ENCODE measurements at places on chromosomes 7 and 10.

DNA sequence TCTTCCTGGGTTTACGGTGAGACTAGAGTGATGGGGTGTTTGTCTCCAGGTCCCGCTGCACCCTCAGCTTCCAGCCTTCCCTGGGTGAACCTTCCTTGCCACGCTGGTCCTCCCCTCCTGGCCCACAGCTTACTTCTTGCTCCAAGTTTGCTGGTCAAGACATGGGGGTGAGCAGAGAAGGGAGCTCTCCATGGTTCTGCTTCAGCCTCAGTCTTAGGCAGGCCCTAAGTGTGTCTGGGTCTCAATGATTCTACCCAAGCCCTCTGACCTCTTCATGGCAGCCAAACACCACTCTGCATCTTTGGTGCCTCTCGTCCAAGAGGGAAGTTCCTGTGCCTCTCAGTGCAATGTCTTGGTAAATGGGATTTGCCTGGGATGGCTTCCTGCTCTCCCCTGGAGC is 356.5 kb upstream of the KLF6 start:
- no peak for DNase-seq

DNA sequence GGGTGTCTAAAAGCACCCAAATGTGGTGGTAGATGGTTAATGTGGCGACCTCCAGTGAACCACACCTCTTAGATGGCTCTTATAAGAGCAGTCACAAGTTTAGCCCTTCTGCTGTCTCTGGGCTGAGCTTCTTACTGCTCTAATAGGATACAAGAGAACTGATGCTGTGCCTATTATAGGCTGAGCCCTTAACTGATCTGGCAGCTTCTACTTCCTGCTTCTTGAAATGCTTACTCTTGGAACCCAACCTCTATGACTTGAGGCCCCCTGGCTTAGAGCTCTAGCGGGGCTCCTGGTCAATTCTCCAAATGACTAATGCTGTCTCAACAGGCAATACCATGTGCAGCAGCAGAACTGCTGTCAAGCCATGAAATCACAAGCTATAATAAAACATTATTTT is 35.0 kb upstream of the LSM8 start:
- DNase-seq: no peak

DNA sequence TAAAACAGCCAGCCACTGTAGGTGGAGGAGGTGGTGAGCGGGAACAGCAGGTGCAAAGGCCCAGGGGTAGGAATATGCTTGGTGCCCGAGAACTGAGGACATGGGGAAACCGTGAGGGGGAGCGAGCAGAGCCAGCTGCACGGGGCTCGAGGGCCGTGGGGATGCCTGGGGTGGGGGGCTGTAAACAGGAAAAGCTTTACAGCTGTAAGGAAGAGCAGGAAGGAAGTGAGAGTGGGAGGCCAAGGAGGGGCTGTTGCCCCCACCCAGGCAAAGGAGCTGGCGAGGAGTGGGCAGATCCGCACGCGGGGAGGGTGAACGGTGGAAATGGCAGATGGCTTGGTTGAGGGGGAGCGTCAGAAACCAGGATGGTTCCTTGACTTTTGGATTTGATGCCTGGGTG is 34.4 kb downstream of the ZMIZ1 start:
- no peak for DNase-seq

GRCh38 chr7:64882341-64883112 is 20.5 kb upstream of the ZNF273 start:
- peak; percentile 80 for DNase-seq

DNA sequence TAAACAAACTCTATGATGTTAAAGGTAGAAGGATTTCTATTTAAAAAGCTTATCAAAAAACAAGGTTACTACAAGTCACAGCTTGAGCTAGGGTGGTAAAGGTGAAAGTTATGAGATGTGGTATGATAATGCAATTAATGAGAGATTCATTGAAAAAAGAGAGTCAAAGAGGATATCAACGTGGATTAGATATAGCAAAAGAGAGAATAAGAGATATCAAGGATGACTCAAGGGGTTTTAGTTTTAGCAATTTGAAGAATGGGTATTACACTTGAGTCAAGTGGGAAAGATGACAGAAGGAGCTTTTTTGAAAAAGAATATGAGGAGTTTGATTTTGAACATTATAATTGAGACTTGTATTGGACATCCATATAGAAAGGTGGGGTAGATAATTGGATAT is 59.8 kb downstream of the NUTM2E start:
- DNase-seq: no peak

- DNase-seq: no peak
Observed at GRCh38 chr7:101586906-101587677, 42.0 kb downstream of the MYL10 start.

- no peak for DNase-seq
Observed at GRCh38 chr10:10910634-10911033, 107.0 kb upstream of the CELF2 start.

DNA sequence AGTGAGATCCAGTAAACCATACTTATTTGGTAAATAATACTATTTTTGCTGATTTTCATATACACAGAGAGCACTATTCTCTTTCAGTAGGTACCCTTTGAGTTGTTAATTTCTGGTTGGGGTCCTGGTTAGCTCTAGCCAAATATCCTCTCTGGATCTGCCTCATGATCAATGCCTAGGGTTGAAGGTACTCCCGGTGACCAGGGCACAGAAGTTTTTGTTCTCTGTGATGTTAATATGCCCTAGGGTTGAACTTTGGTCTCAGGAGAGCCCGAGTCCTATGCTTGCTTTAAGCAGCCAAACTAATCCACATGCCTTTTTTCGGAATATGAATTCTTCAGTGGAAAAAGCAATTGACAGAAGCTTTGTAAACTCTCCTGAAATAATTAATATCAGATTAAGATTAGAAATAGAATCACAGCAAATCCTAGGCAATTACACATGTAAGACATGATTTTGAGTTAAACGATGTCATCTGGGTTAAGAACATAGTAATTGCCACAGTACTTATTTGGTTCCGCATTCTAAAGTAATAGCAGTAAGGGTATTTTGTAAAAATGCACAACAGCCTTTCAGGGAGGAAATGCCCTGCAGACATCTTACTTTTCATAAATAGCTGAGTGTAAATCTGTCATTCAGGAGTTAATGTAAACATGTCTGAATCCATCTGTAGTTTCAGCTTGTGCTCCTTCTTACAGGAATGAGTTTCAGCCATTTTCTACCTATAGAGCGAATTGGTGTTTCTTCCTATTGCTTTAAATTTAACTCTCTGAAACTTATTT is 10.1 kb downstream of the CHN2 start:
- no peak for DNase-seq

DNA sequence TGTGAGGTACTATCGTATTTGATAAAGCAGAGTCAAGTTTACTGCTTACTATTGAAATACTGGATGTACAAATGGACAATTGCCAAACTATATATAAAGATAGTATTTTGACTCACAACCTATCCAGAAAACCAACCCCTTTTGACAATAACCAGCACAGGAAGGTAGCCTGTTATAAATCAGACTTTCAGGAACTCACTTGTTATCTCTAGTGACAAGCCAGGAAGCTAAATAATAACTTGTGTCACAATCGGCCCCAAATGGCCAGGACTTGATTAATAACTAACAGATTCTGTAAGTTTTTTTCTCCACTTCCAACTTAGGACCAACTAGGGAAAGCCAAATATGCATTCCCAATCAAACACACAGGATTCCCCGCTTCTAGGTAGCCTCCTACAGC is 38.8 kb upstream of the SLC35G1 start:
- DNase-seq: no peak

- peak; percentile 79 for DNase-seq
Observed at GRCh38 chr7:1175967-1176851, 16.2 kb upstream of the ZFAND2A start.

- DNase-seq: no peak
Observed at GRCh38 chr10:28991333-28992270, 297.3 kb upstream of the LYZL1 start.

DNA sequence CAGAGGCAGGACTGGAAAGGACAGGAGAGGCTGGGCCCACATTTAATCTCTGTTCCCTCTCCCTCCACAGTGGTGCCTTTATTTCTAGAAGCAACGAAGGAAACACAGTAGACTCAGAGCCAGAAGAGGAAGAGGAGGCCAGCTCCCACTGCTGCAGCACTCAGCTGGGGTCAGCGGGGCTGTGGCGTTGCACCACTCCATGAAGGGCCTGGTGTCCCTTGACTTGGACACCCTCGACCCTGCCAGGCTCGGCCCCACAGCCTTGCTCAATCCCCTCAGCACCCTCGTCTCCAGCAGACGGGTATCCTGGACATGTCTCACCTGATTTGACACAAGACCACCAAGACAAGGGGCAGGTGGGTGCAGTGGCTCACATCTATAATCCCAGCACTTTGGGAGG is 38.8 kb downstream of the PRKAG2 start:
- DNase-seq: no peak

- no peak for DNase-seq
Observed at GRCh38 chr10:79202188-79203013, 133.6 kb downstream of the ZMIZ1 start.

DNA sequence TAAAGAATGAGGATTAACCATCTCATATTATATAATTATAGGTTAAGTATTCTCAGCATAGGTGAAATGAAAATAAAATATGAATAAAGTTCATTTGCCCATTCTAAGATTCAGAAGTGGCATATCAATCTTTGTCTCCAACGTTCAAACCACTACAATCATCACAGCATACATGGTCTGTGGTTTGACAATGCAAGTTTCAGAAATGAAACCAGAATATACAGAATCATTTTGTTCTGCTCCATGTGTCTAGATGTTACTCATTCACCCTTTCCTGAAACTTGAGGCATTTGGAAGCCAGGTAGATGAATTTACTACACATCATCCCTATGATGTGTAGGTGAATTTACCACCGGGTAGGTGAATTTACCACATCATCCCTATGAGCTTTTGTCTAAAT is 44.5 kb upstream of the PPP1R3A start:
- DNase-seq: no peak

- DNase-seq: no peak
Observed at GRCh38 chr7:152760854-152761748, 1.5 kb downstream of the ACTR3B start.

GRCh38 chr10:7412237-7412927 is 1.5 kb upstream of the SFMBT2 start:
- peak; percentile 74 for DNase-seq
